NCI-H524 (cell line): ENCODE measurements at places on chromosomes 6 and 20.

- DNase-seq: no peak
Observed at GRCh38 chr6:109332748-109333147, 49.5 kb downstream of the CD164 start.

GRCh38 chr6:160462116-160462515 lies 113.9 kb downstream of the SLC22A3 start:
- no peak for DNase-seq

- no peak for DNase-seq
Observed at GRCh38 chr6:106186172-106186571, 100.0 kb downstream of the PRDM1 start.

GRCh38 chr6:54516321-54516720 lies 208.1 kb downstream of the TINAG start:
- peak; percentile 92 for DNase-seq

- DNase-seq: no peak
Observed at GRCh38 chr6:116012951-116013350, 47.7 kb downstream of the FRK start.

- no peak for DNase-seq
Observed at GRCh38 chr20:60078351-60079250, 120.4 kb downstream of the CDH26 start.

DNA sequence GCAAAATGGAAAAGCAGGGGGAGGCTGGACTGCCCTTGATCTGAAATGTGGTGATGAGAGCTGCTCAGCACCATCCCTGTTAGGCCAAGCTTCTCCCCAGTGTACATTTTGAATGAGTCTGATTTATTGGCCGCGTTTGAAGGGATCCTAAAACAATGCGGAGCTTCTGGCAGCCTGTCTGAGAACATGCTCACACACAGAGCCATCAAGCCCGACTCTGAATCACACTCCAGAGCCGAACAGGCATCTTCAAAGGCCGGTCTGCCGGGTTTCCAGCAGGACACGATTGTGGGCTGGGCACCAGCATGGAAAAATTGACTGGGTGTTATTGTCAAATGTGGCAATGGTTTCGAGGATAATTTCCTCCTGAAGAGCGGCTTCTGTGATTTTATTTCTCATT lies 235.9 kb downstream of the TFAP2C start:
- no peak for DNase-seq

DNA sequence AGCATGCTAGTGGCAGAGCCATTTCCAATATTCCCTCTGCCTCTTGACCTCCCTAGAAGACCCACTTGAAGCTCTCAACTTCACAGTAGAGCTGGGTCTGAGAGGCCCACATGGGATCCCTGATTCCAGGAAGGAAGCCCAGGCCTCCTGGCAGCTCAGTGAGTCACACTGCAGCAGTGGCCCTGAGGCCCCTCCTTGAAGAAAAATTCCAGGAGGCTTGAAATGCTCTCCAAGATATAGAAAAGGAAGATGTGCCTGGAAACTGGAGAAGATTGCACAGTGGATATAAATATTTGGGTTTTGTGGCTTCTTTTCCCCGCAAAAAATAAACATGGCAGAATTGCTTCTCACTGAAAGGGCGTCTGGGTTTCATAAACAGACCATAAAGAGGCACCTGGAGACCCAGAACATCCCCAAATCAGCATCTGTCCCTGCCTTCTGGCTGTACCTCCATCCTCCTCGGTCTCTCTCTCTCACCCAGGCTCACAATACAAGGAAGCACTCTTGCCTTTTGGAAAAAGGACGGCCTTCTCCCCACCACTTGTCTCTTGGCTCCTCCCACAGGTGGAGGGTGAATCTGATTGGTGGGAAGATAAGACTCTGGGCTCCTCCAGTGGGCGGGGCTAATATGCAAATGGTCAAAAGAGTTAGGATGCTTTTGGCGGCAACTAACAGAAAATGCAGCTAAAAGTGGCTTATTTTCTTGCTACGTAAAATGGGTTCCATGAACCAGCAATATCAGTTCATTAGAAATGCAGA lies 200.0 kb upstream of the SULF2 start:
- DNase-seq: no peak

DNA sequence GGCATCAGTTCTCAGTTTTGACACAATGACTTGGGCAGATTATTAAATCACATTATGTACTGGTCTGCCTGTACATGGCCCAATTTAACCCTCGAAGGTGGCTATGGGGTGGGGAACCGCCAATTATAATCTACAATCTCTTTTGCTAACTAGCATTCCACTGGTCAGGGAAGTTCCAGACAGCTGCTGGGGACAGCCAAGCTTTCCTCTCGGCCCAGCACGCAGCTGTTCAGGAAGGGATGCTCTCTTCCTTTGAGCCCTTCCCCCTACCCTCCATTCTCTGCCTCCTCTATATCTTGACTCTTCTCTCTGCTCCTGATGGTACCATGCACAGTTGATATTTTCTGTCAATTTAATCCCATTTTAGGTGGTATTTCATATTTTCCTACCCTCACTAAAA lies 233.5 kb upstream of the AGPAT4 start:
- no peak for DNase-seq

DNA sequence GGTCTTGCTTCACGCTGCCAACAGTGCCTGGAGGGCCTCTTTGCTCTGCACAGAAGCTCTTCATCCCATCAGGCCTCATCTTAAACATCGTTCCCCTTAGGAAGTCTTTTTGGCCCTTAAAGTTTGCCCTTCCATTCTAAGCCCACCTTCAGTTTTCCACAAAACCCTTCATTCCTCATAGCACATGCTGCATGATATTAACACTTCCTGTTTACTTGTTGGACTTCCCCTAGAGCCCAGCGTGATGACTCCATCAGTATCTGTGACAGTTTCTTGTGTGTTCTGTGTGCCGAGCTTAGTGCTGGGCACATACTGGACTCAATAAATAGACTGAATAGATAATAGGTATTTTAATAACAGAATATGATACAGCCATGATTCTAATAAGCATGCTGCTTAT lies 2.2 kb downstream of the NT5DC1 start:
- DNase-seq: no peak

- DNase-seq: no peak
Observed at GRCh38 chr6:124269733-124270132, 466.1 kb downstream of the NKAIN2 start.

DNA sequence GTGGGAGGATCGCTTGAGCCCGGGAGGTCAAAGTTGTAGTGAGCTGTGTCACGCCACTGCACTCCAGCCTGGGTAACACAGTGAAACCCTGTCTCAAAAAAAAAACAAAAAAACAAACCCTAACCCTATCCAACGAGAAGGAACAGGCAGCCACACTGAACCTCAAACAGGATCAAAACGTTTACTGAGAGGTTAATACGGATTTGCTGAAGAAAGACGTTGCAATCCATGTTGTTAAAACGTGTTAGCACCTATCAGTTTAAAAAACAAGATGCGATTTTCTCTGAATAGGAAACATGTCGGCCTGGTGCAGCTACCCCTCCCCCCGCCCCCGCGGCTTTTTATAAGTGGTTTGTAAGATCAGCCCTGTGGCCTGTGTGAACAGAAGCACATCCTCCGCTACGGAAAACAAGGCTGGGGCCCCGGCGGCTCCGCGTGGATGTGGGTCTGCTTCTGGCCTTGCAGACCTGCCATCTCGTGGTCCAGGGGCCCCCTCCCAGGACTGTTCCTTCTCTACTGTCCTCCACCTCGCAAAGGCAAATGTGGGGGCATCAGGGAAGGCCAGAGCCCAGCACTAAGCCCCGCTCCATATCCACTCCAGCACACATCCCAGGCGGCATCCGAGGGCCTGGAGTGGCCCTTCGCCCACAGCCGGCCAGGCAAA lies 11.4 kb downstream of the SLC2A4RG start:
- DNase-seq: no peak

- DNase-seq: no peak
Observed at GRCh38 chr20:23237201-23237600, 113.4 kb upstream of the NXT1 start.

DNA sequence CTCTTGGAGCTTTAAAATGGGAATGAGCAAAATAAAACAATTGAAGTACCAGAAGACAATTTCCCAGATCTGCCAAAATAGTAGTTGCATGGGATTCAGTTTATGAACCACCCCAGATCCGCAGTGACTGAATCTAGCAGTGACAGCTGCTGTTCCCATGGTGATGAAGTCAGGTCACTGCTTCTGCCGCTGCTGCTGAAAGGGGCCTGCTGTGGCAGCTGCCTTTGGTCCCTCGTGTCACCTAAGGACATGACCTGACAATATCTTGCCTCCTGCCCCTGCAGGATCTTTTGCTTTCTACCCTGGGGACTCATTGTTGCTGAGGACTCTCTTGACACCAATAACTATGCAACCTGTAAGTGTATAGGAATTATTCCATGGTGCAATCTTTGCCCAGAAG lies 34.3 kb upstream of the OGFRL1 start:
- peak; percentile 86 for DNase-seq

GRCh38 chr6:104484626-104485025 lies 375.1 kb downstream of the HACE1 start:
- no peak for DNase-seq

DNA sequence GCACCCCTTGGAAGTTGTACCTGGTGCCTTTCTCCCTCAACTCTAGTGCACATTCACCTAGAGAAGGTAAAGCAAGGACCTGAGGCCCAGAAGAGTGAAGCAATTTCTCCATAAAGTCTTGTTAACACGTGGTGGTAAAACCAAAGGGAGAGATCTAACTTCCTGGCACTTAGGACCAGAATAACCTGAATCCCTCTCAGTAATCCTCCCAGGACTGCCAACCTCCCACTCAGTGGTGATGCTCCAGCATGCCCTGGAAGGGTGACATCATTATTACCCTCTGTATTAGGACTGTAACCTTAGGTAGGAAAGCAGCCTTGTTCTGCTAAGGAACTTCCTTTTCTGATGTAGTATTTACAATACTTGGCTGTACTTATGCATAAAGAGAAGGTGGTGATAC lies 330.6 kb upstream of the MARCKS start:
- DNase-seq: no peak

DNA sequence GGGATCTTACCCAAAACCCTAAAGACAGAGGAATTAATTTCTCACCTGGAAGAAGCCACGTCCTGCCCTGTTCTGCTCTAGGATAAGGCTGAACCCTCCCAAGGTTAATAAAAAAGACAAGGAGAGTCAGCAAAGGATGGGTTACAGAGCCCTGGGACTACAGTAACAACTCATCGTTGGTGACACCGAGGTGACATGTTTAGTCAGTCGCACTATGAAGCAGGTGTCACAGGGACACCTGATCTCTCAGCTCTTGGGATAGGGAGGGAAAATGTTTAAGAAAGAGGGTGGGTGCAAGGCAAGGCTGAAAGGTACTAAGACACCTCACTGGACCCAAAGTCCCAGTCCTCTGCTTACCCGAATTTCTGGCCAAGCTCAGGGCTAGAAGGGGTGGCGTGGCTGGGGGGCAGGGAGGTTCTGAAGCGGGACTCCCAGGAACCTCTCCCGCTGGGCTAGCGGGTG lies 562 bp downstream of the MOCS1 start:
- DNase-seq: no peak

GRCh38 chr6:31272836-31273626 lies 1.1 kb upstream of the HLA-C start:
- no peak for DNase-seq

- DNase-seq: peak; percentile 36
Observed at GRCh38 chr20:62642666-62643520, 590 bp downstream of the SLCO4A1 start.

DNA sequence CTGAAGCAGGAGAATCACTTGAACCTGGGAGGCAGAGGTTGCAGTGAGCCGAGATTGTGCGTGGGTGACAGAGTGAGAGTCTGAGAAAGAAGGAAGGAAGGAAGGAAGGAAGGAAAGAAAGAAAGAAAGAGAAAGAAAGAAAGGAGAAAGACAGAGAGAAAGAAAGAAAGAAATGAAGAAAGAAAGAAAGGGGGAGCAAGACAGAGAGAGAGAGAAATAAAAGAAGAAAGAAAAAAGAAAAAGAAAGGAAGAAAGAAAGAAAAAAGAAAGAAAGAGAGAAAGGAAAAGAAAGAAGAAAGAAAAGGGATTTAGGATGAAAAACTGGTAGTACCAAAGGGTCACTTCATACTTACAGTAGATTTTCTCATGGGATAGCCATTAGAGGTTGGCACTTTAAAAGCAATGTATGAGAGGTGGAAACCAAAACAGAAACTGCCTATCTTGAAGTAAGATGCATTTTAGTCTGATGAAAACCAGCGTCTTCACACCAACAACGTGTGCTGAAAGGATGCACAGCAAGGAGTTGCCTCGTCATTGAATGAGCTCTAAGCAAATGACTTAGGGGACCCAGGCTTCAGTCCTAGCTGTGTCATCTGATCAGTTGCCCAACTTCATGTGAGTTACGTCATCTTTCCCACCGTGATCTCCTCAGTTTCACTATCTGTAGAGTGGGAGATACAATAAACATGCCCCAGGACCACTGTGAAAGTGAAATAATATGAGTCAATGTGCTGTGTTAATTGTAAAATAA lies 133.9 kb upstream of the NEDD9 start:
- no peak for DNase-seq

DNA sequence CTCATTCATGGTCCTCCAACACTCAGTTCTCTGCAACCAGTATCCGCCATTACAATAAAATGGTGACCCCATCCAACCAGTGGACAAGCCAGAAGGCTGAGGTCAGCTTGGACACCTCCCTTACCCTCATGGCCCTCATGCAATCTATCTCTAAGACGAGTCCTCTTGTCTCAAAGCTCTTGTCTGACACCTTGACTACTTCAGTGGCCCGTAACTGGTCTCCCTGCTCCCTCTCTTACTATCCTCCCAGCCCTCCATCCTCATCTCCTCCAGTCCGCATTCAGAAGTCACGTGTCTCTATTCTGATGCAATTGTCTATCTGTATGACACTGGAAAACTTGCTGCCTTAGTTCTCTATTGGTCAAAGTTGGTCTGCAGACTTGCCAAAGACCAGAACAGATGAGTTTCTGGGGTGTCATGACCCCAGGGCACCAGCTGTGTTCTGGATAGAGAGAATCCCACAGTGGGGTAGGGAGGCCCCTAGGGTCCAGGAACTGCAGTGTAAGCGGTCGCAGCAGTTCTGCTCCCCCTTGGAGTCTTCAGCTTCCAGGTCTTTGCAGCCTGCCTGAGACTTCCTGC lies 59.6 kb upstream of the RNF24 start:
- no peak for DNase-seq

- DNase-seq: no peak
Observed at GRCh38 chr20:9225879-9226278, 157.0 kb downstream of the PLCB4 start.

- DNase-seq: no peak
Observed at GRCh38 chr6:163984124-163984936, 569.8 kb downstream of the QKI start.
